CD4-positive, alpha-beta T cell treated with Interleukin-2 at 100 ng/mL for 4 hours (primary cell): ENCODE measurements at places on chromosomes 7 and 10.

GRCh38 chr7:115910541-115911164 is 119.9 kb downstream of the TFEC start:
- peak; percentile 8 for DNase-seq

DNA sequence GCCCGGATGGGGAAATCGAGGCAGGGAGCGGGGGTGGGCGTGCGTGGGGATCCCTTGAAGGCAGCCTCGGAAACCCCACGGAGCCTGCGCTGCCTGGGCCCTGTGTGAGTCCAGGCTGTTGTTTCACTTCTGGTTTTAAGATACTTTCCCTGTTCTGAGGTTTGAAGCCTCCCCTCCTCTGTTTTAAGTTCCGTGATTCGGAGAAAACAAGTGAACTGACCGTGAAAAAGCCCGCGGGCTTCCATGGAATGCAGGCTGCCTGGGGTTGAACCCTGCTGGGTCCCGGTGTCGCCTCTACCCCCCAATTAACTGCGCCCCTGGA is 401 bp downstream of the LRRC27 start:
- no peak for DNase-seq

DNA sequence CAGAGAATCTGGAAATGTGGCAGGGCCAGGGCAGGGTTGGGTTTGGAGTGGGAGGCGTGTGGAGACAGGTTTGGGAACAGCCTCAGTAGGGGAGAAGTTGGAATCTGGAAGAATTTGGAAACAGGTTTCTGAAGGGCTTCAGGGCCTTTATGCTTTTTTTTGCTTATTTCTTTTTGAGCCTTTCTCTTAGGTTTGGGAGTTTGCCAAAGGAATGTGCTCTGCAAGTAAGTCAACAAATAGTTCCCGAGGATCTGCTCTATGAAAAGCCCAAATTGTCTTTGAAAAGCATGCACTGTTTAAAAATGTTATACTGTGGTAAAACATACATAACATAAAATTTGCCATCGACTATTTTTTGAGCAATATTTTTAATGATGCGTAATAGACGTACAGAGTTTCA is 86.7 kb upstream of the ADRB1 start:
- no peak for DNase-seq

GRCh38 chr10:106310596-106310995 is 853.9 kb downstream of the SORCS1 start:
- DNase-seq, result no peak

- no peak for DNase-seq
These were observed 21.2 kb downstream of the PDE1C start for GRCh38 chr7:32048970-32049491.

DNA sequence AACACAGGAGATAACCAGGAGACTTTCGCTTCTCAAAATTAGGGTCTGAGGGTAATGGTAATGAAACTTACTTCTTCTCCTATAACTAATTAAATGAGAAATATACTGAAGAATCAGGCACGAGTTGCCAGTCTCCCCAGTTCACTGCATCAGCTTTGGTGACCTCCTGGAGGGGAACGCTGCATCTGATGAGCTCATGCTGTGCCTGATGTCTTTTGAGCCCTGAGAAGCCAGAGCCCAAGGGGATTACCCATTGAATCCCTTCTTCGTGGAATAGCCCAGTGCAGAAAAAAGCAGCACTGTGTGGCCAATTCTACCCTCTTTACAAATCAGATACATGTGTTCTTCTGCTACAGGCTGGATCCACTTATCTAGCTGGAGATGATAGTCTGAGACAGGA is 45.1 kb downstream of the CYP2C9 start:
- no peak for DNase-seq

GRCh38 chr10:99364125-99364524 is 35.0 kb downstream of the CNNM1 start:
- DNase-seq, result no peak

GRCh38 chr10:128398118-128398517 is 271.9 kb upstream of the MKI67 start:
- no peak for DNase-seq

DNA sequence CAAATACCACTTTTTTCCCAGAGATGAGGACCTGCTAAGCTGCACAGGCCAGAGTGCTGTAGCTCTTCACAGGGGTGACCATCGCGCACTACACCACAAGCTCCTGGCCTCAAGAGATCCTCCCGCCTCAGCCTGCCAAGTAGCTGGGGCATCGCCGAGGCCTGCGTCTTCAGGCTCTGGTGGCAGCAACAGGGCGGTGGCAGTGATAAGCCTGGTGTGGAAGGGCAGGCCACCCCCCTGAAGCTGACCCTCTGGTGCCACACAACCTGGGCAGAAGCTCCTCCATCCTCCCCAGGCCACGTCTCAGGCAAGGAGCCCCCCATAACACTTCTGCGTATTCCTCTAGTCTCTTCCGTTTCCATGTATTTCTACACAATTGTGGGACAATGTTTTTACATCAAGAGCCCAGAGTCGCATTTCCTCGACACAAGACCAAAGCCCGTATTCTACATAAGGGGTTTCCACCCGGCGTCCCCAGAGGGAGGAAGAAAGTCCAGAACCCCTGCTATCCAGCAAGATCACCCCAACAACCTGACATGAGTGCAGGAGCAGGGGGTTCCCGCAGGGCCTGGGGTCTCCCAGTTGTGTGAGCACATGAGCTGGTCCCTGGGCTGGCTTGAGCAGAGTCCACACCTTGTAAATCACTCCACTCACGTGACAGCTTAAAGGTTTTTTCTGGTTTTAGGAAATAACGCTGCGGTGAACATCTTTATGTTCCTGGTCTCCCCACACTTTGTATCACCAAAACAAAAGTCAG is 37.6 kb upstream of the NCAPG2 start:
- DNase-seq, result no peak

GRCh38 chr10:18681366-18681765 is 22.1 kb downstream of the ARL5B start:
- no peak for DNase-seq

- DNase-seq, result no peak
These were observed 185.9 kb downstream of the MAD1L1 start for GRCh38 chr7:2046581-2047565.

GRCh38 chr10:89122433-89123051 is 84.6 kb downstream of the CH25H start:
- DNase-seq, result no peak

DNA sequence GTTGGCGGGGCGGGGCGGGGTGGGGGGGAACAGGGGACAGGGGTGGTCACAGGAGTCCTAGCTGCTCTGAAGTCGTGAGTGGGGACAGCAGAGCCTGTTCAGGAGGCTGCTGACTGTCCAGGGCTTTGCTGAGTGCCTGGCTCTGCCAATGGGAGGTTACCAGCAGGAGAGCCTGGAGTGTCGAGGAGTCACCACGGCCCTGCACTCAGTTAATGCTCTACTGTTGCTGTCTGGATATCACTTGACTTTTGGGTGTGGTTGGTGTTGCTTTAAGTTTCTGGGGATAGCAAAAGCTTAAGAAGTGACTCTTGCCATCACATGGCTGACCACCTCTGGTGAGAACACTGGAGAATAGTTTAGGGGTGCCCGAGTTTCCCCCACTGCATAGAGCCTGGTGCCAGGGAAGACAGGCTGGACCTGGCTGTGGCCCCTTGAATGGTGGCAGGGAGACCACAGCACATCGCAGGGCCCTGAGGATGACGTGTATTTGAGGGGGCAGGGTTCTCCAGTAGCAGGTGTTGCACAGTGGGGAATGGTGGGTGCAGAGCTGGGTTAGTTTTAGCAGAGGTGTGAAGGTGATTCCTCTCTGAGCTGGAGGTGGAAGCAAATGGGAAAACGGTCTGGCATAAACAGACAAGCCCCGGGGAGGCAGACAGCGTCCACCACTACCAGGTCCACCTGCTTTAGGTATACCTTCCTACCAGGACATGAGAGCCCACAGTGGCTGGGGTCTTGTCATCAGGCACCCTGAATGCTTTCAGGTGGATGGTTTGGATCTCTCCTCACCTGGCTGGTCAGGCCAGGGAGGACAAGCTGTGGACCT is 54.2 kb upstream of the CAMK2B start:
- no peak for DNase-seq

DNA sequence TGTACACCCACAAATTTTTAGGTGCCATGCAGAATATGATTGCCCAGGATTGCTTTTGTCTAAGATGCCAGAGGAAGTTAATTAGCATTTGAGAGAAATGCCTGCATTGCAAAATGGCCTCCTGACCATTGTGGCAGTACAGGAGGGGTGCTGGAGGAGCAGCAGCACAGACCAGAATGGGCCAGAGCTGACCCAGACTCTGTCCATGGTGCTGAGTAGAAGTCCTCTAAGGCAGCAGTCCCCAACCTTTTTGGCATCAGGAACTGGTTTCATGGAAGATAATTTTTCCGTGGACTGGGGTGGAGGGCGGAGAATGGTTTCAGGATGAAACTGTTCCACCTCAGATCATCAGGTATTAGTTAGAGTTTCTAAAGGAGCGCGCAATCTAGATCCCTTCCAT is 217.8 kb upstream of the AGK start:
- DNase-seq, result no peak

DNA sequence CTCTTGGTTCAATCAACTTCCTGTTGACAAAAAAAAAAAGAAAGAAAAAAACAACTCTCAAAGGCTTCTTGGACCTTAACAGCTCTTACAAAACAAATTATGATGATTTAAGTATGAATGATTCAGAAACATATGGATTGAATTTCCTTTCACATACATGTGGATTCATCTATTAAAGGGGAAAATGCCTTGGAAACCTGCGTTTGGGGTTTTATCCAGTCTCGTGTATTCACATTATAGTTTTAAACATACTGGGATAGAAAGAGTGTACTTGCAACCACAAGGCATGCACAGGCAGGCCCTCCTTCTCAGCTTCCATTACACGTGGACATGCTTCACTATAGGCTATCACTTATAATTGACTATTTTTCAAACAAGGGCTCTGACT is 286.7 kb downstream of the INHBA start:
- DNase-seq, result no peak

DNA sequence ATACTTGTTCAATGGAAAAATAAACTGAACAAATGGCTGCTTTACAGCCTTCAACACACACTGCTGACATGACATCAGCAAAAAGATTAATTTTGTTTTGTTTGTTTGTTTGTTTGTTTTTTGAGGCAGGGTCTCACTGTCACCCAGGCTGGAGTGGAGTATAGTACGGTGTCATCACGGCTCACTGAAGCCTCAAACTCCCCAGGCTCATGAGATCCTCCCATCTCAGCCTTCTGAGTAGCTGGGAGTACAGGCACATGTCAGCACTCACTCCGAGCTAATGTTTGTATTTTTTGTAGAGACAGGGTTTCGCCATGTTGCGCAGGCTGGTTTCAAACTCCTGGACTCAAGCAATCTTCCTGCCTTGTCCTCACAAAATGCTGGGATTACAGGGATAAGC is 10.9 kb downstream of the TARP start:
- DNase-seq, result no peak

DNA sequence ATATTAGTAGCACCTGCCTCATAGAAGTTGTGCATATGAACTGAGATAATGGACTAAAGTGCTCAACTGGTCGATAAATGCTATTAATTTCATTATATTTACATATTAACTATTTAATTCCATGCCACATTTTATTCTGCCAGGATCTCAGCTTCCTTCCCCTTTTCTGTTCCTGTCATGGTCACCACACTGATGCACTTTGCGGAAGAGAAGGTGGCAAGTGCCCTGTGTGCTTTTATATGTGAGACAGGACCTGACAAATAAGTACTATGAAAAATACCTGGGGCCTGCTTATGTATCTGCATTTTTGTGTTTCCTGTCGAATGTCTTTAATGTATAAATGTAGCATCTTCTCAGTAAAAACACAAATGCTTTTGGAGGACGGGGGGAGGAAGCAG is 12.2 kb downstream of the ATP6V0E2 start:
- no peak for DNase-seq

GRCh38 chr7:69873512-69873911 is 275.2 kb downstream of the AUTS2 start:
- DNase-seq, result no peak

DNA sequence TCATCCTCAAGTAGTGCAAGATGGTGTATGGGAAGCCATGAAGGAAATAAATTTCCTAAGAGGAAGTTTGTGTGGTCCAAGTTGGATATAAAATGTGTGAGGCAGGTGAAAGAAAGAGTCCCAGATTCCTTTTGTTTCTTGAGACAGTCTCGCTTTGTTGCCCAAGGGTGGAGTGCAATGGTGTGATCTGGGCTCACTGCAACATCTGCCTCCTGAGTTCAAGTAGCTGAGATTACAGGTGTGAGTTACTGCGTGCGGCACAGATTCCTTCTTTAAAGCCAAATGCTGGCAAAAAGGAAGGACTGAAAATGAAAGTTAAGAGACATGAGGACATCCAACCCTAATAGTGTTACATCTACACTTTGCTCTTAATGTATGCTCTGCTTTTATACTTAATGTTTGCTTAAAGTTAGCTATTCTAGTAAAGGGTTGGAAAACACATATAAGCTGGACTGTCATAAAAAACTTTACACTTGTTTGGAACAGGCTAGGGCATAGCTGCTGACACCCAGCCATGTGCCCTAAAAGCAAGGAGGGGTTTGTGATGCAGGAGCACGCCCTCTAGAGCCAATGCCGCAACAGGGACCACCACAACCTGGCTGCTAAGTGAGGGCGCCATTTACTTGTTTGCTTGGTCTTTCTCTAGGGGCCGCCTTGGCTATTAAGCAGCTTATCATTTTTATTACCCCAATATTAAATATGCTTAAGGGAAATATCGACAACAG is 34.5 kb downstream of the CLEC2L start:
- no peak for DNase-seq
